ENCODE measurements at places on chromosomes 6 and 20.

DNA sequence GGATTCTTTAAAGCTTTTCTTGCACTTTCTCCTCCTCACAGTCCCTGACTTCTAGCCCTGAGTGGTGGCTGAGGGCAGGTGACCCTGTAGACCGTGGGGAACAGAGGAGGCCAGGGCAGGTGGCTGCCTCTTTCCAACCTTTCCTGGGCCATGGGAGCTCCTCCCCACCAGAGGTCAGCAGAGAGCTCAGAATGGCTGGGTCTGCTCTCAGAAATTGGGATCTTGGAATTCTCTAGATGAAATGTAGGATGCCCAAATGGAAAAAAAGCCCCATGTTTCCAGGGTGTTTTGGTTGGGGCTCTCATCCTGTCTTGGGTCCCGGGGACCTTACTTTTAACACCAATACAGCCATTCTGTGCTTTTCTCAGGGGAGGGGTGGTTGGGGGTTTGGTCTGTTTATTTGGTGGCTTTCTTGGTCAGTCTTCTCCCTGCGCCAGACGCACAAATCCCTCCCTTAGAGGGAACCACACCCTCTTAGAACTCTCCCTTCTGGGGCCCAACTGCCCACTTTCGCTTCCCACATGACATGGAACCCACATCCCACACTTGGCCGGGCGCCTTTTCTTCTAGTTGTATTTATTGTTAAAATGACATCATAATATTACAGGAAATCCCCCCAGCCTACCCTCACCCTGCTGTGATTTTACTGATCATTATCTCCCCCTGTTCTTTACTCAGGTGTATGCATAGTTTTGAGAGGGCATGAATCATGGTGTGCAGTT lies 17.9 kb downstream of the GNAS start:
- DNase-seq = peak; percentile 89

DNA sequence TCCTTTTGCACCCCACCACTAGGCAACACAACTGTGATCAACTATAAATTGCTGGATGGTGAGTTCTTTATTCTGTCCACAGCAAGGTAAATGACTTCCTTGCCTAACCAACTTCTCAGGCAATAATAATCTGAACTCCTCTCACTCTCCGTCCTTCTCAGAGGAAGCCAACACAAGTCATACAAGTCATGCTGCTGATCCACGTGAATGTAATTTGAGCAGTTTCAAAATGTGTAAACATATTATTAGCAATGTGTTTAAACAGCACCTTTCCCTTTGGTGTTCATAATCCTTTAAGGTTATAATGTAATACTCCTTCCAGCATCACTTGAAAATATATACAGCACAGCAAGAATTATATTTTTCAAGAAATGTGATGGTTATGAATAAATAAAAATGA lies 127.9 kb downstream of the QRSL1 start:
- DNase-seq = no peak

GRCh38 chr20:11375966-11376365 lies 541.7 kb upstream of the BTBD3 start:
- no peak for DNase-seq

GRCh38 chr6:169669889-169670288 lies 31.9 kb downstream of the WDR27 start:
- DNase-seq = no peak

DNA sequence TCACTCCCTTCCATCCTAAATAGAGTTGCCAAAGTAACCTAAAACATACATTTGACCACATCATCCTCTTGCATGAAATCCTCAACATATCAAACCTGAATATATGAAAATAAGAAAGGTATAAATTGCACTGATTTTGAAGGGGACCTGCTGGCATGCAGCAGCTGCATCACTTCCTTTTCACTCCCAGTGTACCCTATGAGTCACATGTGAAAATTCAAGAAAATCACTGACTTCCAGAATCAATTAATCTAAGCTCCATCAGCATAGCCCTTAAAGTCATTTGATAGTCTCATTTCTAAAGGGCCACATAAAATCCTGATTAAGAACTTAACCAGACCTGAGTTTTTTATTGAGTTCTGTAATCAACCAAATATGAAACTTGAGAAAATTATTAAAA lies 24.3 kb downstream of the SNX14 start:
- no peak for DNase-seq

DNA sequence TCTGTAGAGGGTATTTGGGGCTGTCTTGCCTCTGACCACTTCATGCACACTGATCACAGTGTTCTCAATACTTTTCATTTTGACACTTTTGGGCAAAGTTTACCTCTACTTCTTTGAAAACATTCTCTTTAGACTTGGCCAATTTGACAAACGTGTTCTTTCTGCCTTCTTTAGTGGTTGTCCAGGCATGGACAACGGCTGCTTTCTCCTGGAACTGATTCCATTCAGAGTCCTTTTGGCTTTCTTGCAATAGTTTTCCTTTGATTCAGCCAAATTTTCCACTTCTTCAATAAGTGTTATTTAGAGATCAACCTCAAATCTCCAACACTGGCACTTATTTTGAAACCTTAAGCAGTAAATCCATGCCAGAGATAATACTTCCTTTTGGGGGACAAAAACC lies 6.7 kb upstream of the CST9 start:
- DNase-seq = no peak

DNA sequence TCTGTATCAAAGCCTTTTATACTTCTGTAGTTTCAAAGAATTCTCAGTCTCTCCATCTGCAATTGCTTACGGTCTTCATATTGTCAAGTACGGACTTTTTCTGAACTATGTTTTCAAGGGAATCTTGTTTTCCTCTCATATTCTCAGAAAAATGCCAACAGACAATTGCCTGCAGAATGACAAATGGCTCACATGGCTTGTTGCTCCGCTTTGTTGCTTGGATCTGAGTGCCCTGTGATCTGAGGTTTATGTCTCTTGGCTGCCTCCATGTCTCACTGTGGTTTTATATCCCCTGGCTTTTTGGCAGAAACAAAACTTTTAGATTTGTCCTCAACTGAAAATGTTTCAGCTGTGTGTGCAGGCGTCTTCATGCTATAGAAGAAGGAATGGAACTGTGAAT lies 285.4 kb upstream of the CHD6 start:
- no peak for DNase-seq

GRCh38 chr20:52405417-52405816 lies 213.8 kb upstream of the ZFP64 start:
- DNase-seq = no peak

- no peak for DNase-seq
Observed at GRCh38 chr6:127959869-127960268, 59.0 kb upstream of the THEMIS start.
